Heart right ventricle (tissue), 16 donors: ENCODE measurements at places on chromosomes 6 and 20. TPM values are rescaled to one million over a fixed set of nuclear protein-coding genes. Genes with fewer than 3 reads are reported as not detected.
A peak's percentile ranks its signal among the peaks of the same experiment; 100 is the strongest.

The GLP1R gene
- 0.58 TPM for total RNA-seq

The ROS1 gene
- total RNA-seq = 0.07 TPM

The HNF4A gene
- total RNA-seq = not detected

The PRKN gene
- total RNA-seq = 27.5 TPM

The MEI4 gene
- total RNA-seq = 0.13 TPM

The IL20RA gene
- total RNA-seq = 2.6 TPM

The SYCP2 gene
- total RNA-seq = 2.0 TPM

The OR12D3 gene
- total RNA-seq = not detected

The GPLD1 gene
- total RNA-seq = 0.60 TPM

The OPRM1 gene
- not detected for total RNA-seq

The IRF4 gene
- 0.74 TPM for total RNA-seq

The ENPP4 gene
- 15.1 TPM for total RNA-seq

The RIMS1 gene
- 0.07 TPM for total RNA-seq

The ADGRG6 gene
- 2.6 TPM for total RNA-seq

The ID4 gene
- total RNA-seq = 1.2 TPM

The RWDD2A gene
- 3.2 TPM for total RNA-seq

DNA sequence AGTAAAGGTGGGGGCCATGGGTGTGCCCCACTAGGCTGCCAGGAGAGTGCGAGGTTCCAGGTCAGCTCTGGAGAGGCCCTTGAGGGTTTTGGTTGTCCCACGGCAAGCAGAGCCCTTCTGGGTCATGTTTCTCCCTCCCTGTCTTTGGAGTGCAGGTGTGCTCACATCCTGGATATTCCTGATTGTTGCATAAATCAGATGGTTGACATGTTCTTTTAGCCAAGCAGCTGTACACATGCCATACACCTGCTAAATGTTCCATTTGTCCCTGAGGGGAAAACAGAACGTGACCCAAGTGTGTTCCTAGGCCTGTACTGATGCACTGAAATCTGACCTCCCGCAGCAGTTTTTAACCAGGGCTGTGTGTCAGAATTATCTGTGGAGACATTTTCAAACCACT, 77.5 kb upstream of the BEND3 start:
- no peak for DNase-seq

DNA sequence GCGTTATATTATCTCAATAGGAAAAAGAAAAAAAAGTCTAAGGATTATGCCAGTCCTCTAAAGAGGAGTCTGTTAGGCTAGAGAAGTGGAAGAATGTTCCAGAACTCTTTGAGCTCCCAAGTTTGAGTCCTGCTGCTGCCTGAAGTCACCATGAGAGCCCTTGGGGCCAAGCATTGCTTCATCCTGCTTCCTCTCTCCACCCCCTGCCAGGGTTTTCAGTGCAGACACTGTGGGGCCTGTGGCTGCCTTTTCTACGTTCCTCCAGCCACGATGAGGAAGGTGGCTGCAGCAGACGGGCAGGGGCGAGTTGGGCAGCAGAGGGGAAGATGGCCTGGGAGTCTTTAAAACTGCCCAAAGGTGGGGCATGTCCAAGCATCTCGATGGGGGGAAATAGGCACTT, 214.4 kb upstream of the KCNG1 start:
- peak; percentile 14 for DNase-seq

DNA sequence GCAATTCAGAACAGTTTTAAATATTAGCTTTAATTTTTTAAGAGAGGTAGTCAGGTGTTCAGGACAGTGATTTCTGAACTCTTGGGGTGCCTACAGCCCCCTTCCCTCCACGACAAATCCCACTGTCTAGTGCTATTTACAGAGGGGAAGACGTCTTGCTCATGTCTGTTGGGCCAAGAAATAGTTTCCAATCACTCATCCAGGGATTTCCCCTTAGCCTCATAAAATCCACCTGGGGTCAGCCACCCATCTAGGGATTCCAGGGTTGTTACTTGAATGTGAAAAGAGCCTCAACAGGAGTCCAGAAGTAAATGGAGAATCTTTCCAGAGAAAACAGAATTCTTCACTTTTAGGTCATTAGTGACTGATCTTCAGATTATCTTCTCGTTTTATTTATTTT, 37.0 kb downstream of the BICRAL start:
- no peak for DNase-seq

DNA sequence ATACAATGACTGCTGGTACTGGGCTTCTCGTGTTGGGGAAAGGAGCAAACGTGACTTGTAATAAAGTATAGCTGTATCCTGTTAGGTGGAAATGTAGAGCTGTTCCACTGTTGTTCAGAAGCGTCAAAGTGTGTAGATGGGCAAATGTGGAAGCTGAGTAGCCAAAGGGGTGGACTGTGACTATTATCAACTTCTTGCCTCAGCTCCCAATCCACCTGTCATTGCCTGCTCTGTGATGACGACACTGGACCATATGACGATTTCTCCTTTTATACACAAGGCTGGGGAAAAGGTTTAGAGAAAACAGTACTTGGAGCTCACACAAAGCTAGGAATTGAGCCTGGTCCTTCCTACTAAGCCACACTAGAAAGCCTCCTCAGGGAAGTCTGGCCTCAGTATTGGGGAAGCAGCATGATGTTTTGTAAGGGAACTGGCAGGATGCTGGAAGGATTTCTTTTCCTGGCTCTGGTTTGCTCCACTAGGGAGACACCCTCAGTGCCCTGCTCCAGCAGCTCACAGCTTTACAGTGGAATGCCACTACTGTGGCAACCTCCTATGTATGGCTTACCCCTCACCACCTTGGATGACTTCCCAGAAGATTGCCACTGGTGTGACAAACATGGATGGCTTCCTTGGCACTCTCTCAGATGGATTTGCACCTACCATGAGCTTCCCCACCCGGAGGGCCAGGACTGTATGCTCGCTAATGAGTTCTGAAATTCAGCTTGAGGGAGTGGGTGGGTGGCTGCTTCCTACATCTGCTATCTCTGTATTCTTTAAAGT, 20.0 kb downstream of the CD164 start:
- no peak for DNase-seq

GRCh38 chr20:62525014-62525413, 49.2 kb upstream of the GATA5 start:
- no peak for DNase-seq

DNA sequence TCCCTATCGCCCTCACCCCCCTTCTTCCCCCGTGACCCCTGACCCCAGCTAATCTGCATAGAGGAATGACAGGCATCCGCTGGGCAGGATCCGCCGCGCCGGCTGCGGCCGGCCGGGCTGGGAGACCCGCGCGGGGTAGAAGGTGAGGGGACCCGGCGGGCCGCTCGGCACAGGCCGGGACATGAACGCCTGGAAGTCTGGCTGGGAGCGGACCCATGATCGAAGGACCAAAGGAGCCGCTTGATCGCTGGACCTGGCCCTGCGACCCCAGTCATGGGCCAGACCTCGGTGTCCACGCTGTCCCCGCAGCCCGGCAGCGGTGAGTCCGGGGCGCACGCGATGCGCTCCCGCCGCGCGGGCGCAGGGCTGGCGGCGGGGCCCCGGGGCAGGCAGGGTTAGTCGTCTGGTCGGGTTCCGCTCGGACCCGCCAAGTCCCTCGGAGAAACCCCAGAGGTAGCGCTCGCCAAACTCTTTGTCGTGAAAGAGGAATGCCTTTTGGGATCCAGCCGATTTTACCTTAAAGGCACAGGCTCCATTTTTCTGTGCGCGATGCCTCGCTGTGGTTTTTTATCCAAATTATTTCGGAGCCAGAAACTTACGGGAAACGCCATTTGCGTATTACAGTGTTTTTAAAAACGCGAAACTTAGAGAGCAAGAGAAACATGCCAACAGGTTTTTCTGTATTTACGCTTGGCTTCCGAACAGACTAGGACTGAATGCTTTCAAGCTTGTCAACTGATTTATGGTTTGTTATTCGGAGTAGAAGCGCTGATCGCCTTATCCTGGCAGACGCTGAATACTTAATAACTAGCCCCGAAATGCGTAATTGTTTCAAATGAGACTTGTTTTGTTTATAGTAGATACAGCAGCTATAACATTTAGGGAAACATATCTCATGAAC, at the start of gene PHACTR2:
Gene PHACTR2 (plus strand): TSS at position 75 of the 901 bp plus-strand sequence. CDS start 199 bp downstream, at position 274.
- peak; percentile 79 for DNase-seq

DNA sequence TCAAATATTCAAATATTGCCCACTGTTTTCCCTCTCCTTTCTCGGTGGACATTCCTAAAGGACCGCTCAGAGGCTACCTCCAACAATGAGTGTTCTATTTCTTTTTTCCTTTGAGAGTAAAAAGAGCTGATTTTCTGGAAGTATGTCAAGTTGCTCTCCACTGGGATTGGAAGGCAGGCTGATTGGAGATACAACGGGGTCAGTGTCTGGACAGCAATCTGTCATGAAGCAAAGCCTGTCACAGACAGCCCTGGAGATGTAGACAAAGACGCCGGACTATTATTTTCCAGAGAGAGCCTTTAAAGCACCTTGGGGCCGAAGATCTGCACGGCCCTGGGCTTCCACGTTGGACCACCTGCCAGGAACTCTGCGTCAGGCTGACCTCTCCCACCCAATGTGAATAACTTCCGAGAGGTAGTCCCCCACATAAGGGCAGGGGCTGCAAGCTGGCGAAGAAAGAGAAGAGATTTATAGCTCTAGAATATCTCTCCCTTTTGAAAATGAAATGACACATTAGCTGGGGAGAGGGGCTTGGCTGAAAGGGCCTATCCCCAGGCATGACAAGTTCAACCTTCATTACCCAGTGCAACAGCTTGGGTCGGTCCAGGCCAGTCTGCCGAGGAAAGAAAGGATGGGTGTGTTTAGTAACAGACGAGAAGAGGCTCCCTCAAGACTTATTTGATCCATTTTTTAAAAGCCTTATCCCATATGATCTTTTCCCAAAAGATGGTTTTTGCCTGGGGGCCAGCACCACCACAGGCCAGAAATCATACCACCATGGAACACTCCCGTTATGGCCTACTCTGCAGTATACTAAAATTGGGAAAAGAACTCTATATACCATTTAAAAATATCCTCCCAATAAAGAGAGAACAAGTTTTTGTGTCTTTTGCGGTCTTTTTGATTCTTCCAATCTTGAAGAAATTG, 131.1 kb downstream of the OLIG3 start:
- DNase-seq = no peak

DNA sequence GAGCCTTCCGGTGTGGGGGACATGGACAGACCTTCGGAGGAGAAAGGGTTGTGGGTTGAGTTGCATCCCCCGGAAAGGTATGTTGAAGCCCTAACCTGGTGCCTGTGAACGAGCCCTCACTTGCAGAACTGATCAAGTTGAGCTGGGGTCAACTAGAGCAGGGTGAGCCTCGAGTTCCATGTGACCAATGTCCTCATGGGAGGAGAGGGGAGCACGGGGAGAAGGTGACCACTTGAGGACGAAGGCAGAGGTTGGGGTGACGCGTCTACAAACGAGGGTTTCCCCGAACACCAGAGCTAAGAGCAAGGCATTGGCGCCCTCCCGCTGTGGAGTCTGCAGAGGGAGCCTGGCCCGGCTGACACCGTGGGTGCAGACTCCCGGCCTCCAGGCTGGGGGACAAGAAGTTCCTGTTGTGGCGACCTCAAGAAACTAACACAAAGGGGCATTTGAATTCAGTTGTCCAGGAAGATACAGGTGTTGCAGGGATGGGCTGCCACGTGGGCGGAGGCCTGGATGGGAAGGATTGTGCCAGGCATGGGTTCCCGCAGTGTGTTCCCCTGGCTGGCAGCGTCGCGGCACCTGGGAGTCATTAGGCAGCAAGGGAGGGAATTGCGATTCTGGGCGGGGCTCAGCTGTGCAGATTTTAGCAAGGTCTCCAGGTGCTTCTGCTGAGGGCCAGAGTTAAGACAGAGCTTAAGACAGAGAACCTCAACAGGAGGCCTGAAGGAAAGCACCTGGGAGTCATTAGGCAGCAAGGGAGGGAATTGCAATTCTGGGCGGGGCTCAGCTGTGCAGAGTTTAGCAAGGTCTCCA, 20.4 kb upstream of the UNC93A start:
- DNase-seq = no peak

- no peak for DNase-seq
These were observed 29.2 kb upstream of the GNRH2 start for GRCh38 chr20:3014179-3014578.

- no peak for DNase-seq
These were observed 28.8 kb upstream of the CFAP206 start for GRCh38 chr6:87378947-87379346.

GRCh38 chr20:5945963-5946362, 4.4 kb downstream of the TRMT6 start:
- no peak for DNase-seq

DNA sequence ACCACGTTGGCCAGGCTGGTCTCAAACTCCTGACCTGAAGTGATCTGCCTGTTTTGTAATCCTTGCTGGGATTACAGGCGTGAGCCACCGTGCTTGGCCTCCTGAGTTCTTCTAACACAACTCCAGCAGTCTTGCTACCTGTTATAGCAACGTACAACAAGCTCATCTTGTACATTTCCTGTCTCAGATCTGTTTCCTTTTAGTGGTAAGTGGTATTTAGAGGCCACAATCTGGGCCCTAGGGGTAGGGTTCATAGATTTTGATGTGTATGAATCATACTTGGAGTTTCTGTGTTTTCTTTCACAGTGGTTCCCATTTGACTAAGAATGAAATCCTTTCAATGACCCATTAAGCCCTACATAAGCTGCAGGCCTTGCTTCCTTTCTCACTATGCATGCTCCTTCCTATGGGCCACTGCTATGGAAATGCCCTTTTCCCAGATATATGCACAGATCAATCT, 27.1 kb upstream of the SYNCRIP start:
- DNase-seq = no peak

GRCh38 chr20:41177636-41178035, 40.3 kb downstream of the PLCG1 start:
- peak; percentile 72 for DNase-seq

DNA sequence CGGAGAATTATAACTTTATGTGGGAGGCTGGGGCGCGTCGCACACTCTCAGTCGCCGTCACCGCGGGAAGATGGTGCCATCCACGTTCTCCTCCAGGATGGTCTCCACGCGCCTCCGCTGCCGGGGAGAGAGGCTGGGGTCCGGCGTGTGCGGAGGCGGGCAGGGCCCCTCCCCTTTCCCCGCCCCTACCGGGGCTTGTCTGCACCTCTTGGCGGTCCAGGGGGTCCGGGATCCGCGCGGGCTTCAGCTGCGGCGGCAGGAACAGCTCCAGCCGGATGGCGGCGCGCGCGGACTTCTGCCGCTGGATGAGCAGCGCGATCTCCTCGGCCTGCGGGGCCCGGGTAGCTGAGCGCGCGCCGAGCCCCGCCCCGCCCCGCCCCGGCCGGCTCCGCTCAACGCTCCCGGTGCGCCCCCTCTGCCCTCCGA, 807 bp downstream of the LKAAEAR1 start:
- peak; percentile 77 for DNase-seq

GRCh38 chr20:17644451-17644850, 37.6 kb downstream of the RRBP1 start:
- no peak for DNase-seq

DNA sequence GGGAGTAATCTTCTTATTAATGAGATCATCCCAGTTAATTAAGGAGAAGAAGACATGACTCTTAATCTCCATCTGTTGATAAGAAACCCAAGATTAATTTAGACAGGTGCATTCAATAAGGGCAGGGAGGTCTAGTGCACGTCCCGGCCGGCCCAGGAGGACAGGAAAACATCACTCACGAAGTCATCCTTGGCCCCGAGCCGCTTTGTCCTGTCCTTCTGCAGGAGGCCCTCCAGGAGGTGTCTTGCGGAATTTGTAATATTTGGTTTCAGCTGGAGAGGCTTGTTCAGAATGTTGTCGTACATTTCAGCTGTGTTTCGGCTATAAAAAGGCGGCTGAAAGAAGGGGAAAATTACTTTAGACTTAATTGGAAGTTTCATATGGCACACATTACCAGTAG, 118.4 kb upstream of the SLC2A12 start:
- DNase-seq = no peak

GRCh38 chr6:90715093-90715655, 128.3 kb upstream of the MAP3K7 start:
- no peak for DNase-seq

- DNase-seq = no peak
These were observed 146.5 kb upstream of the COL21A1 start for GRCh38 chr6:56393615-56394612.

GRCh38 chr6:138891255-138891986, 95.5 kb downstream of the ECT2L start:
- DNase-seq = no peak
